Hepatocyte (in vitro differentiated cells): ENCODE measurements at places on chromosomes 3 and 15.

- no peak for DNase-seq
Measured at GRCh38 chr15:63532307-63532744, 27.9 kb downstream of the USP3 start.

GRCh38 chr15:99105514-99106341 is 848 bp downstream of the SYNM start:
- DNase-seq: peak; percentile 73

DNA sequence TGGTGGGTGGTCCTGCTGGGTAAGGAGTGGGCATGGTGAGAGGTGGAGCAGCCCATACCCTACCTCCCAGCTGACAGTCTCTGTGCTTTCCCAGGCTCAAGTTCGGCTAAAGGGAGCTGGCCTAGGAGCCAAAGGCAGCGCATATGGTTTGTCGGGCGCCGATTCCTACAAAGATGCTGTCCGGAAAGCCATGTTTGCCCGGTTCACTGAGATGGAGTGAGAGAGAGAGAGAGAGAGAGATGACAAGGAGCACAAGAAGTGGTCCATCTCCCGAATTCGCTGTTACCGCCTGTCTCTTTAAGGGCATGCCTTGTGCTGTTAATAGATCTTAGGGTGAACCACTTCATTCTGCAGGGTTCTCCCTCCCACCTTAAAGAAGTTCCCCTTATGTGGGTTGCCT is 29.5 kb downstream of the RBM5 start:
- DNase-seq: no peak

DNA sequence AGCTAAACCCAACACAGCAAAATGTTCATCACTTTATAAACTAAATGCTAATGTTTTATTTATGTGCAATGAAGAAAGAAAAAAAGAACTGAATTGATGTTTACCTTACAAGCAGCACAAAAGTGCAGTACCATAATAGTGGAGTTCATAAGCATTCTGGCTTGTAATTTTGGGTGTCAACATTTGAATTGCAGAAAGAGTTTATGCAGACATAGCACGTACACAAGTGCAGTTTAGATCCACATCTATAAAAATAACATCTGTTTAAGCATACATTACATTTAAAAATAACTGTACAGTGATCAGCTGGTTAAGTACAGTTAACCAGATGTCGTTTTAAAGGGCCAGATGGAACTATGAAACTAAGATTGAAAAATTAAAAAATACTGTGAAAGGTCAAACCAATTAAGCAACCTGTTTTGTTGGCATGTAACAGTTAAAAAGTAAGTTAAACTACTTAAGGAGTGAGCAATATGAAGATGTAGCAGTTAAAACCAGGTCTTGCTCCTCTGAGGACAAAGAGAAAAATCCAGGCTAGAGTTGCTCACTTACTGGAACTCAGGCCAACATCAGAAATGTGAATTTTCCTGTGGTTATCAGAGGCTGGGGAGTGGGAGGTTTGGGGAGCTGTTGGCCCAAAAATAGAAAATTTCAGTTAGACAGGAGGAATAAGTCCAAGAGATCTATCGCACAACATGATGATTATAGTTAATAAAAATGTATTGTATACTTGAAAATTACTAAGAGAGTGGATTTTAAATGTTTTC is 204.9 kb upstream of the MDFIC2 start:
- no peak for DNase-seq

- DNase-seq: peak; percentile 75
Measured at GRCh38 chr3:139797724-139798343, 120.1 kb upstream of the NMNAT3 start.

- DNase-seq: no peak
Measured at GRCh38 chr15:50815958-50816590, 50.6 kb upstream of the SPPL2A start.

- DNase-seq: no peak
Measured at GRCh38 chr15:63319065-63319464, 41.7 kb downstream of the APH1B start.

- no peak for DNase-seq
Measured at GRCh38 chr3:58202917-58203360, 7.8 kb downstream of the DNASE1L3 start.

DNA sequence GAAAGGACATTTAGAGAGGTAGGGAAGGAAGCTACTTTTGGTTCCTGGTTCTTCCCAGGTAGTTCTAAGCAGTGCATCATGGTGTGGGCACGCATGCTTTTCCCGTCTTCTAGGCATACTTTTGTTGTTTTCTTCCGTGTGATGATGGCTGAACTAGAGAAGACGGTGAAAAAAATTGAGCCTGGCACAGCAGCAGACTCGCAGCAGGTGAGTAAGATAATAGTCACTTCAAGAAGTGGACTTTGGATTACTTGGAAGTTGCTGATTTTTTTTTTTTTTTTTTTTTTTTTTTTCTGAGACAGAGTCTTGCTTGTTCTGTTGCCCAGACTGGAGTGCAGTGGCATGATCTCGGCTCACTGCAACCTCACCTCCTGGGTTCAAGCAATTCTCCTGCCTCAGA is 17.9 kb downstream of the FANCD2OS start:
- peak; percentile 32 for DNase-seq

DNA sequence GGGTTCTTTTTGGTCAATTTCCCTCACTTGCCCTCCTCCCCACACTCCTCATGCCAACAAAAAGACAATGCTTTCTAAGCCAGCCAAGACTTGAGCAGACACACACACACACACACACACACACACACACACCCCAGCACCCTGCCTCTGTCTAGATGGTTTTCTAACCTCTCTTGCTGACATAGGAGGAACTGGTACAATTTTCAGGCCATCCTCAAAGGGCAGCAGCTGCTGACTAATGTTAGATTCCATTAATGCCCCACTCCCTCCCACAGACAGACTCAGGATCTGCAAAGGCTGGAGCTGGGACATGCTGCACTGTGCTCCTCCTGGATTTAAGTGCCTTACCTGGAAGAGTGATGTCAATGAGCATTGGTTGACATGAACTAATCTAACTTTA is 438.4 kb downstream of the OCA2 start:
- no peak for DNase-seq
